ENCODE measurements at places on chromosomes 6 and 20.

GRCh38 chr20:47784599-47785310, 526 bp downstream of the SULF2 start:
- DNase-seq: no peak

DNA sequence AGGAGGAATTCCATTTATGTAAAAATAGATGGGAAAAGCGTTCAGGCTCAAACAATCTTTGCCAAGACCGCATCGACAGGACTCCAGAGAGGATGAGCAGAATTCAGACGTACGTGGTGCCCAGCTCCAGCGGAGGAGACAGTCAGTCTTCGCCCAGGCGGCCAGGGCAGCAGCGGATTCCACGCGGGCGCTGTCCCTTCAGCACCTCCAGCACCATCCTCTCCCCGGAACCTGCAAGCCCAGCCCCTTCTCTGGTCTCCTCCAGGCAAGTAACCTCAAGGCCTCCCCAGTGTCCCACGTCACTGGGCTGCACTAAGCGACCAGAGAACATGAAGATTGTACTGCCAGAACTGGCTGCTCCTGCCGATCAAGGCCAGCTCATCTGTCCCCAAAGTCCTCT, 2.8 kb upstream of the KCNQ2 start:
- DNase-seq: no peak

DNA sequence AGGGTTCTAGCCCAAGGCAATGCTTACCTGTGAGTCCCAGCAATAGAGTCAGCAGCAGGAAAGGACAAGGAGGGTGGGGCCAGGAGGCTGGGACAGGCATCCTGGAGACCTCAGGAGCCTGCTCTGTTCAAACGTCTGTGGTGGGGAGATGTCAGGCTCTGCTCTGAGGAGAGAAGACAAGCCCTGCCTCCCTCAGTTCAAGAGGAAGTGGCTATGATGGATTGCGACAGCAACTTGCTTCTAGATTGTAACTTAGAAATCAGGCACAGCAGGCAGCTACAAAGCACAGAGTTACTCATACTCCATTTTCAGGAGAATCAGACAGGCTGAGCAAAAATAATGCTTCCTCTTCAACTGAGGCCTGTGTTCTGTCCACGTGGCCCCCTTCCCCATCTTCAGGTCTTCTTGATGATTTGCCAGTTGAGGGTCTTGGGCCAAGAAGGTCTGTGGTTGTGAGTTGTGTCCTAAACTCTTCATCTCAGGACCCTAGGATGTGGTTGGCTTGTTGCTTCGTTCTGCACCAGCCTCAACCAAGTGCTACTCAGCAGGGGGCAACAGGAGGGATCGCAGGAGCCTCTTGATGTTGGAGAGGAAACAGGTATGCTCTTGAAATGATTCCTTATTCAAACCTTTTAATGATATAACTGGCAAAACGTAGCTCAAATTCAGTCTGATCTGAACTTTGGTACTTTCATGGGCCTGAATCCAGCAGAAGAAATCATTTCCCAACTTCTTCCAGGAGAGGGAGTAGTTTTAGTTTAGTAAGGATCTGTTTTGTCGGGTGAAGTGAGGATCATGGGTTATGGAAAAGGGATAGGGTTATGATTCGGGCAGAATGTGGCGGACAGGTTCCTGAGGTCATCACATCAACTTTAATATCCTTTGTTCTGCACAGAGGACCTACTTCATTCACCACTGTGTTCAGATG, 31.0 kb downstream of the SIRPB1 start:
- DNase-seq: no peak

- DNase-seq: no peak
Measured at GRCh38 chr20:62766071-62766450, 30.2 kb upstream of the MRGBP start.

DNA sequence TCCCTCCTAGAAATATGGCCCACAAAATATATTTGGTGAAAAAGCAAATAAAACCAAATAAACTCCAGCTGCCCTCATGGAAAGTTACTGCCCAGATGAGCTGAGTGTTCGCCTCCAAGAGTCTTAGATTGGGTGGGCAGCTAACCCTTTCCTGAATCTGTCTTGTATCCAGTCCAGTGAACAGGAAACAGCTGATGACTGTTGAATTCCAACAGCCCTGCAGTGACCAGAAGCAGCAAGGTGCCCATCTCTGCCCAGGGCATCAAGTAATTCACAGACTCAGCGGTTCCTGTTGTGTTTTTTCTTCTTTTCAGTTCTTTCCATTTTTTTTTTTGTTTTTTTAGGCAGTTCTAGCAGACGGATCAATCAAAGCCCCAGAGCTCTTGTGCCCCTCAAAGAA, 199.2 kb downstream of the UBE3D start:
- DNase-seq: no peak

Data from GM18507 (cell line).